ENCODE measurements at places on chromosomes 6 and 20.

GRCh38 chr6:139446768-139447655, 72.6 kb upstream of the CITED2 start:
- no peak for DNase-seq

- DNase-seq, result no peak
These were observed 361.9 kb upstream of the JARID2 start for GRCh38 chr6:14883921-14884320.

DNA sequence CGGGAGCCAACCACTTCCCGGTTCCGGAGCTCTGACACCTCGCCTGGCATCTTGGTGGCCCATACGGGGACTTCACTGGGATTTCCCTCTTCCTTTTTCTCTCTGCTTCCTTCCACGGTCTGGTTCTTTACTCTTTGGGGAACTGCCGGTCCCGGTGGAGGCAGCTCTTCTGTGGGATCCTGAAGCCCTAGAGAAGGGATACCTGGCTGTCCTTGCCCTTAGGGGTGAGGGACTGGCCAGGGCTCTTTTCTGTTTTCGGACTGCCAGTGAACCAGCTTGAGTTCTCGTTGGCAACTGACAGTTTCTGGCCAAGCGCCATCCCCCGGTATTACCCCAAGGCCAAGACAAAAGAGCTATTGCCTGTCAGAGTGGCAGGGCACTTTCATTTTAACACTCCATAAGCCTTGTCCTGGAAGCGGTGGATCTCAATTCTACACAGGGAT, 880 bp upstream of the CPXM1 start:
- no peak for DNase-seq

DNA sequence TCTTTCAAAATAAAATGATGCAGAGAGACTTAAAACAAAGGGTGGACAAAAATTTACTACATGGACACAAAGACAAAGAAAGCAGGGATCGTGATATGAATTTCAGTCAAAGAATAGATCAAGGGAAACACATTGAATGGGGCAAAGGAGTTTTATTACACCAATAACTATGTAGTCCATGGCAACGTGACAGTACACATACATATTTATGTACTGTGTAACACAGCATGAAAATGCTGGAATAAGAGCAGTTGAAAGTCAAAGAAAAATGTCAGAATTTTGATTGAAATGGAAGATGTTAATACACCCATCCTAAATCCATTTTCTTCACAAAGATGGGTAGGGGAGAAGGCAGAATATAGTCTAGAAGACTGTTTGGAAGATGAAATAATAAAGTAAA, 9.4 kb upstream of the RIN2 start:
- no peak for DNase-seq

DNA sequence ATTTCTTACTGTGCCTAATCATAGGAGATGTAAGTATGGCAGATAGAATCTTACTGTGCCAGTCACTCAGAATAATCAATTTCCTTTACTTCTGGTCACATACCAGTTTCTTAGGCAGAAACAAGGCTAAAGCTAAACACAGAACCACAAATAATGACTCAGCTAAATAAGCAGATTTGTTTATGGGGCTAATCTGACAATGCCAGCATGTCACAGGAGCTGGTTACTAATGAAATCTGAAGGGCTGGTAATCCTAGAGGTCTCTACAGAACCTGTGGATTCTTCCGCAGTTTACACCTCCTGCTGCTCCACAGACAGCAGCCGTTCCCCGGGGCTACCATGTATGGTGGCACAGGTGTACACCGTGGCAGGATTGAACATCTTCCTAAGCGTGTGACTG, 80.8 kb downstream of the LYRM4 start:
- no peak for DNase-seq

DNA sequence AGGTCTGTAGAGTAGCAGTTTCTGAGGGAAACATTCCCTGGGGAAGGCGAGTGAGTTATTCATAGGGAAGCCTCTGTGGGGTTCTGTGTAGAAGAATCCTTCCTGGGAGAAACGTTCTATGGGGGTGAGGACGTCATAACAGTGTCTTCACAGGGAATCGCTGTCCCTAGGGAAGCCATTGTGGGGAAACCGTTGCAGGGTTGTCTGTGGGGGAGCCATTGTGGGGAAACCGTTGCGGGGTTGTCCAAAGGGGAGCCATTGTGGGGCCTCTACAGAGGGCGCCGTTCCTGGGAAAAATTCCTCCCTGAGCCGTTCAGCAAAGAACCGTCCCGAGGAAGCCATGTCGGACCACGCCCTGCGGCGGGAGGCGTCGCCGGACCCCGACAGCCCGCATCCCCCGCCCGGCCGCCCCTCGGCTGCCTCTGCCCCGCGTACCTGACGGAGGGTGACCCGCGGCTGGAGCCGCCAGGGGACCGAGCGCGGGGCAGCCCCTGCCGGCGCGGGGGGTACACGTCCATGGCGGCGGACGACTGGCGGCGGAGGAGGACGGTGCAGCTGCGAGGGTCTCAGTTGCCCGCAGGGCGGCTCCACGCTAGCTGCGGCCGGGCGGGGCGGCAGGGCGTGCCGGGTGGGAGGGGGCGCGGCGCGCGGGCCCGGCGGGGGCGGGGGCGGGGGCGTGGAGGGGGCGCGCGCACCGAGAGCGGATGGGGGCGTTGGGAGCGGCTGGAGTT, at the start of gene DNAAF9:
Gene DNAAF9 (minus strand): TSS at position 630 of the 731 bp plus-strand sequence. CDS start 112 bp downstream, at position 518.
- DNase-seq, result no peak

GRCh38 chr20:14336686-14337085, 726 bp downstream of the FLRT3 start:
- no peak for DNase-seq

DNA sequence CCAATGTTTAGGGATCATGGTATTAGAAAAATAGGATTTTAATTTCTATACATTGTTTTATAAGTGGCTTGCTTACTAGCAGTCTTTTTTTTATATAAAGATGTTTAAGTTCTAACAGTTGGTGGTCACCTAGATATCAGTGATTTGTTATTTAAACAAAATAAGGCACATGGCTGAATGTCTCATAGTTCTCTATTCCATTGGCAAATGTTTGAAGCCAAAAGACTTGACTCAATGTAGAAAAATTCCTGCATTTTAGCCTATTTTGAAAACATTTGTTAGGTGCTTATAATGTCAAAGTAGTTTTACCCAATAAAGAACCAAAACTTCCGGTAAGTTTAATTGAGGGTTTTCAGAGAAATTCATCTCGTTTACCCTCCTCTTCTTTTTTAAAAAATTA, 26.8 kb downstream of the MAPK14 start:
- no peak for DNase-seq

GRCh38 chr6:131182991-131183425, 47.7 kb downstream of the AKAP7 start:
- DNase-seq, result no peak

DNA sequence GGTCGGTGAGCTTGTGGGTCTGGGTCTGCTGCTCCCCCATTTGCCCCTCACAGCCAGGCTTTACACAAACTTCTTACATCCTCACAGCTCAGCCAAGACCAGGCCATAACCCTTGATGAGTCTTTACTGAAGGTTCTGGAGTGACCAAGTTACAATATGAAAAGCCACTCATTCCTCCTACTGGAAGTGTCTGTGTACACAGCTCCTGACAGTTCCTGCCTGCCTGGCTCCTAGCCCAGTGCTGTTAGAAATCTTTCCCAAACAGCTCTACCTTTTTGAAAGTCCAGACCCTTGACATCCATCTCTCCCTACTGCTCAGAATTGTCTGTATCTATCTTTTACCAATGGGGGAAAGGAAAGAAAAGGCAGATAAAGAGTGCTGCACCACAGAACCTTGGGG, 106.9 kb downstream of the PAX1 start:
- no peak for DNase-seq

DNA sequence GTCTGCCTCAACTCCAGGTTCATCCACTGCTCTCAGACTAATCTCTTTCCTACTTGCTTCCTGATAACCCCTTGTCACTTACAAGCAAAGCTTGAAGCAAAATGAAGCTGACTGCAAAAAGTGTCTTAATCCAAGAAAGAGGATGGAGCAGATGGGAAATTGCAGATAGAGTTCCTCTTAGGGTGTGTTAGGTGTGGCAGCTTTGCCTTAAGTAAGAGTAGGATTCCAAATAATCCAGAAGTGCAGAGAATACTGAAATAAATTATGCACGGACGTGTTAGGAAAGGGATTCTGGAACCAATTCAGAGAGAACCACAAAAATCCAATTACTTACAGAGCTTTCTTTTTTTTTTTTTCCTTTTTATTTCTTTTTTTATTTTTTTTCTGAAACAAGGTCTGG, 6.1 kb upstream of the RPL7L1 start:
- no peak for DNase-seq

DNA sequence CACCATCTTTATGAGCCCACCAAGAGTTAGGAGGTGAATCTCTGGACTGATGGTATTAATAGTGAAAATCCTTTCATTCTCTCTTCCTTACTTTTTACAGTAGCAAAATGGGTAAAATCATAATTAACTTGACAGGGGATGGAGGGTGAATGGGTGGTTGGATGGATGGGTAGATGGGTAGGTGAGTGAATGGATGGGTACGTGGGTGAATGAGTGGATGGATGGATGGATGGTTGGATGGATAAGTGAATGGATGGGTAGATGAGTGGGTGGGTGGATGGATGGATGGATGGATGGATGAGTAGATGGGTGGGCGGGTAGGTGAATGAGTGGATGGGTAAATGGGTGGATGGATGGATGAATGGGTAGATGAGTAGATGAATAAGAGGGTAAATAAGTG, 63.2 kb downstream of the BMP7 start:
- no peak for DNase-seq

- peak; percentile 54 for DNase-seq
These were observed 29.0 kb upstream of the TMEM244 start for GRCh38 chr6:129890164-129890563.

GRCh38 chr20:41150664-41151063, 13.3 kb downstream of the PLCG1 start:
- DNase-seq, result no peak

DNA sequence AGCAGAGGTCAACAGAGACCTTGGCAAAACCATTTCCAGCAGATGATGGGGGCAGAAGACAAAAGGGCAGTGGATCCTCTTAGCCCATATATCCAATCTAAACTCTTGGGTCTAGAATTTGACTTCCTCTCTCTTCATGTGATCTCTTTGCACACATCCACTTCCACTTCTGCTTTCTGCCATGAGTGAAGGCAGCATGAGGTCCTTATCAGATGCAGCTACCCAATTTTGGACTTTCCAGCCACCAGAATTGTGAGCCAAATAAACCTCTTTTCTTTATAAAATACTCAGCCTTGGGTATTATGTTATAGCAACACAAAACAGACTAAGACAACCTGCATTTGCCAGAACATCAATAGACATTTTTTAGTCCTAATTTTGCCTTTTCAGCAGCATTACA, 191.6 kb downstream of the ADAT2 start:
- no peak for DNase-seq

DNA sequence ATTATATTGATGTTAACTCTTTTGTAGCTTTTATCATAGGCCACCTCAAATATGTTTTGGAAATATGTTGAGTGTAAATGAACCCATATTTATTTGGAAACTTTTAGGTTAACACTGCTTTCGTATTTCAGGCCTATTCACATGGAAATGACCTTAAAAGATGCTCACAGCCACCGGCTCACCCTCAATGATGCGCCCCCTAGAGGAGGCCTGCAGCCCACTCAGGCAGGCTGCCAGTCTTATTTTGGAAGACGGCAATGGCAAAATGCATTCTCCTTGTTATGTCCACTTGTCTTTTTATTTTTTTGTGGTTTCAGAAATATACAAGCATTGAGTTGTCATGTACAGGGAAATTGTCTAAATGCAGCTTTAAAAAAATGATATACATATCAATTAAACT, 869.7 kb downstream of the PHF3 start:
- DNase-seq, result no peak

DNA sequence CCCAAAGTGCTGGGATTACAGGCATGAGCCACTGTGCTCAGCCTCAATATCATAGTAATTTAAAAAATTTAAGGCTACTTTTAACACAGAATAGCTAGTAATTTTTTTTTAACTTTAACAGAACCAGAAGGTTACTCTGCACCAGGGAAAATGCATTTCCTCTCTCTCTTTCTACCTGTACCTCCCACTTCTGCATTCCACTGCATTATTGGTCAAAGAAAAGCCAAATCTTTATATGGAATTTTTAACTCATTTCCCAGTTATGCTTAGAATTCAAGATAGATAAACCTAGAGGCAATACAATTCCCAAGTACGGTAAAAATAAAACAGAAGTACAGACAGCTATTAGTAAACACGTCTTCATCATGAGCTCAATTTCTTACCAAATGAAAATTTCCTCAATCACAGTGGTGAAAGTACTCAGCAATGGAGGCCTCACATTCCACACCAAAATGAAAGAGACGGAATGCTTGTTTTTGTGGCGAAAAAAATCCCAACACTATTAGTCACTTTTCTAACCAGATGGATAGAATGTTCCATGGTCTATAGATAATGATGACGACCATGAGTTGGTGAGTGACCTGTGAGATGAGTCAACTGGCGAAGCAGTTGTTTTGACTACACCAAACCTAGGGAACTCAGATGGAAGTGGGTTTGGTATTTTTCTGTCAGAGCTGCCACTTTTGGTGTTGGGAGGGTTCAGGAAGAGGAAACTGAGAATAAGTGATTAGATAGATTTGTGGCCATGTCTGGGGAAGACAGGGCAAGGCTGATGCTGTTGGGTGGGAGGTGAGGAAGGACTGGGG, 104.7 kb upstream of the SGK1 start:
- peak; percentile 96 for DNase-seq

- peak; percentile 92 for DNase-seq
These were observed 53.8 kb downstream of the PCNA start for GRCh38 chr20:5065879-5066383.

DNA sequence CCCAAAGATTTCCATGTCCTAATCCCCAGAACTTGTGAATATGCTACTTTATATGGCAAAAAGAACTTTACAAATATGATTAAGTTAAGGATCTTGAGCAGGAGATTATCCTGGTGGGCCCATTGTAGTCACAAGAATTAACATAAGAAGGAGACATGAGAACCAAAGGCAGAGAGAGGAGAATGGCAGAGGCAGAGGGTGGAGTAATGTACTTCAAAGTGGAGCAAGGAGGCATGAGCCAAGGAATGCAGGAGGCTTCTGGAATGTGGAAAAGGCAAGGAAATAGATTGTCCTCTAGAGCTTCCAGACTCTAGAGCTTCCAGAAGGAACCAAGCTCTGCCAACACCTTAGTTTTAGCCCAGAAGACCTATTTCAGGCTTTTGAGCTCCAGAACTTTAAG, 147.4 kb downstream of the MOXD1 start:
- no peak for DNase-seq

DNA sequence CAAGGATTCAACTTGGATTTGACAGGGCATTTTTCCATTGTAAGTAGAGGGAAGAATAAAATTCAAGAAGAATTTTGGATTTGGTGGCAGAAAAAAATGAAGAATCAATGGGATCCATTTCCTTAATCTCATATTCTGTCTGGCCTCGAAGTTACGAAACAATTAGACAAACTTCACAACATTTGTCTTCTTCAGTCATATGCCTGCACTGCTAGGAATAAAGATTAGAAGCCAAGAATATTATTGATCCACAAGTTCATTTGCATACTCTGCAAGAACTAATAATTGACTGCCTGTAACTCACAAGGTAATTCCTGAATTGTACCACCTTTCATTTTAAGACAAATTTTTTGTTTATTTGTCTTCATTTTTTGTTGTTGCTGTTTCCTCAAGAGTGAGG, 486.2 kb downstream of the HAO1 start:
- no peak for DNase-seq

All from kidney epithelial cell (primary cell).